IMR-90 (cell line): ENCODE measurements at places on chromosomes 3 and 15. TPM values are rescaled to one million over a fixed set of nuclear protein-coding genes. Genes with fewer than 3 reads are reported as not detected.

GRCh38 chr3:111820651-111821050 is 38.4 kb upstream of the PHLDB2 start:
- H3K27me3 ChIP-seq, result no peaks in the 10 kb centered on the region; the same call in 1 of the 2 replicates
- H3K36me3 ChIP-seq, result no peaks in the 10 kb centered on the region
- H3K27ac ChIP-seq, result no peak overlapping the region

DNA sequence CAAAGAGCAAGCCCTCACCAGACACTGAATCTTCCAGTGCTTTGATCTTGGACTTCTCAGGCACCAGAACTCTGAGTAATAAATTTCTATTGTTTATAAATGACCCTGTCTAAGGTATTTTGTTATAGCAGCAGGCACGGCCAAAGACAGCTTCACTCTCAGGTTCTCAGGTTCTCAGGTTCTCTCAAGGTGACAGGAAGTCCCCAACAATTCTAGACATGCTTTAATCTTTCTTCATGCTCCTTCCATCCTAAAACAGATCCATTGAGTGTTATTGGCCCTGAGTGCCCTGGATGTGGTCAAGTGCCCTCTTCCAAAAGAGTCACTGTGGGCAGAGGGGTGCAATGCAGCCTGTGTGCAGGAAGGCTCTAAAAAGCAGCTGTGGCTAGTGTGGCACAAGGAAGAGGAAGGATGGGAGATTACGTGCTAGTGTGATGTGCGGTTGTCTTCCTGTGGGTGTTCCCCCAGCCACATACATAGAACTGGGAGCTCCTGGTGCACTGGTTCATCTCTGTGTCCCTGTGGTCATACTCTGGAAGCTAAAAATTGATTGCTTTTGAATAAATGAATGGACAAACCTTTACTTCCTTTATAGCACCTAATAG is 11.0 kb upstream of the RAB7A start:
- no peak overlapping the region for H3K27ac ChIP-seq
- no peak for DNase-seq
- no peaks in the 10 kb centered on the region for H3K36me3 ChIP-seq
- H3K27me3 ChIP-seq, result peaks cover 16% of the 10 kb centered on the region

DNA sequence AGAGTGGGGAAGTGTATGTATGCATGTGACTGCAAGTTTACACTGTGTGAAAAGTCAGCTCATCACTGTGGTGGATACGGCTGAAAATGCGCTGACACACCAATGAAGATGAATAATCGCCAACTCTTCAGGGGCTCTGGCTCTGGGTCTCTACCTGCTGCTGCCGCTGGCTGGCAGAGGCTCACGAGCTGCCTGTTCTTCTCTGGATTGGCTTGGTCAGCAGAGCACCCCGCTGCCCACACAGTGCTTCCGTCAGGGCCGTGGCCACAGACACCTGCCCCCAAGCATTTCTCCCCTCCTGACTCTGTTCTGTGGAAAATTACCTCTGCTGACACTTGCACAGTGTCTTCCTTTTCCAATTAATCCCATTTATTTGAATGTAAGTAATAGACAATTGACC is 215.5 kb downstream of the GAP43 start:
- no peak overlapping the region for H3K27ac ChIP-seq
- no peaks in the 10 kb centered on the region for H3K27me3 ChIP-seq
- peaks cover 1% of the 10 kb centered on the region; the same call in 1 of the 2 replicates for H3K36me3 ChIP-seq
- DNase-seq, result no peak
- peaks cover 1% of the 10 kb centered on the region; the same call in 1 of the 2 replicates for H3K4me1 ChIP-seq

DNA sequence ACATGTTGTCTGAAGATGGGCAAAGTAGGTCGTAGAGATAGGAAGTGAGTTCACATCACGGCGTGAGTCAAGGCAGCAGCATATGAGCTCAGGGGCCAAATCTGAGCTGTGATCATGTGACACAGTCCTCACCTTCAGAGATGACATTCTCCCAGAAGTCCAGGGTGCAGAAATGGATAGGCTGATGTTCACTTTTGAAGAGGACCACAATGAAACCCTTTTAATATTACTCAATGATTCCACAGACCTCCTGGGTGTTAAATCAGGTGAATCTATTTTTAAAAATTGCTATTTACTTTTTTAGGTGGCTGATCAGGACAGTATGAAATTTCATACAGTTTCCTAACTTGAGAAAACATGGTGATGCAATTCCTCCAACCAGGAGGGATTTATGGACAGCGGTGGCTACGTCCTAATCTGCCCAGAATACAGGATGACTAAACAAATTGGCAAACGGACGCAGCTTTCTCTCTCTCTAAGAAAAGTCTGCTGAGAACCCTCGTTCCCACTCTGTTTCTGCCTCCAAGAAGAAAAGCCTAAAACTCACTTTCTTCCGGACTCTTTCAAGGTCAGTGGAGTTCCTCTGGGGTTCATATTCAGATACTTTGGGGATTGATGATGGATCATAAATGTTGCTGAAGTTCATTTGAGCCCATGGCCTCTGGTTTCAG is 34.4 kb downstream of the B3GNT5 start:
- H3K27ac ChIP-seq, result peak overlapping the region; percentile 40; the same call in 1 of the 2 replicates
- DNase-seq, result peak; percentile 93
- H3K4me1 ChIP-seq, result peaks cover 7% of the 10 kb centered on the region
- no peaks in the 10 kb centered on the region for H3K27me3 ChIP-seq
- no peaks in the 10 kb centered on the region for H3K36me3 ChIP-seq

Gene GHSR
- total RNA-seq, result not detected in 2 replicates

Gene ELL3
- total RNA-seq, result 1.6 and 1.7 TPM in 2 replicates

GRCh38 chr3:132659365-132660051 is at the start of gene ACAD11:
ACAD11 (minus strand) TSS chr3:132659809; CDS start chr3:132659751, 58 bp downstream.
- no peaks in the 10 kb centered on the region for H3K27me3 ChIP-seq
- H3K4me1 ChIP-seq, result peaks cover under 1% of the 10 kb centered on the region; the same call in 1 of the 2 replicates
- peak within 1 kb of the TSS; percentile 84 for H3K4me3 ChIP-seq
- H3K27ac ChIP-seq, result peak within 1 kb of the TSS; percentile 92

- H3K4me1 ChIP-seq, result no peaks in the 10 kb centered on the region; the same call in 1 of the 2 replicates
- no peak for DNase-seq
- H3K27me3 ChIP-seq, result peaks cover 18% of the 10 kb centered on the region
- H3K36me3 ChIP-seq, result no peaks in the 10 kb centered on the region
- H3K4me3 ChIP-seq, result no peak overlapping the region
Measured at GRCh38 chr15:79167776-79168175, 77.2 kb upstream of the RASGRF1 start.

Gene DZIP3
- total RNA-seq, result 9.9 and 11.7 TPM in 2 replicates

Gene ACP3
- 0.28 and 0.54 TPM in 2 replicates for total RNA-seq

Gene C3orf85
- not detected in 2 replicates for total RNA-seq

Gene GPR87
- total RNA-seq, result 0.28 and 0.36 TPM in 2 replicates

DNA sequence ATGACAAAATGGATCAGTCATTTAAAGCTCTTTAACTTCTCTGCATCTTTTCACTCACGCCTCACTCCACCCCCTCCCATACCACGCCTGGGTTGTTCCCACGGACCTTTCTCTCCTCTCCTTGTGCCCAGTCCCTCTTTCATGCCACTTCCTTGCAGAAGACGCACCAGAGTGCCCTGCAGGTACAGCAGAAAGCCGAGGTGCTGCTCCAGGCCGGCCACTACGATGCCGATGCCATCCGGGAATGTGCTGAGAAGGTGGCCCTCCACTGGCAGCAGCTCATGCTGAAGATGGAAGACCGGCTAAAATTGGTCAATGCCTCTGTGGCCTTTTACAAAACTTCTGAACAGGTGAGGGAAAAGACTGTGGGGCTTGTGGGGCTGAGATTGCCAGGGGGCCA is 296.1 kb upstream of the UMPS start:
- DNase-seq, result no peak
- no peaks in the 10 kb centered on the region for H3K27me3 ChIP-seq
- no peaks in the 10 kb centered on the region for H3K4me1 ChIP-seq
- no peak overlapping the region for H3K27ac ChIP-seq
- H3K4me3 ChIP-seq, result no peak overlapping the region

Gene TAGLN3
- 3.2 and 3.6 TPM in 2 replicates for total RNA-seq

DNA sequence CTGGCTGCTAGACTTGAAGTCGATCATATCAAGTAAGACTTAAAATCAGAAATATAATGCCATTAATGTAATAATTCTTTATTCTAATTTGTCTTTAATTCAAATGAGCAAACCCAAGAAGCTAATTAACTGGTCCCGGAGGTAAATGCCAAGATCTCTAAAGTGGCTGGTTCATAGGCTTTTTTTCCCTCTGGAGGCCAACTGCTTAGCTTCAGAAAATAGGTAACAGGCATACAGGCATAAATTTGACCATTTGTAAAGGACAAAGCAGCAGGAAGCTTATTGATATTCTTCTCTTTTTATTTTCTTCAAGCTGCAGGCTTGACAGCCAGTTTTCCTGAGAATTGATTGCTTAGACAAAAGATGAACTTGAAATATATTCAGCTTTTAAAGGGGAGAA is 158.6 kb upstream of the RAP2B start:
- H3K36me3 ChIP-seq, result no peaks in the 10 kb centered on the region
- no peak overlapping the region for H3K4me3 ChIP-seq
- no peak overlapping the region for H3K27ac ChIP-seq
- no peak for DNase-seq
- no peaks in the 10 kb centered on the region for H3K27me3 ChIP-seq

- peaks cover 9% of the 10 kb centered on the region for H3K4me1 ChIP-seq
- no peaks in the 10 kb centered on the region for H3K27me3 ChIP-seq
- peak; percentile 82 for DNase-seq
- no peak overlapping the region for H3K4me3 ChIP-seq
Measured at GRCh38 chr15:91521996-91522395, 331.5 kb upstream of the SLCO3A1 start.

DNA sequence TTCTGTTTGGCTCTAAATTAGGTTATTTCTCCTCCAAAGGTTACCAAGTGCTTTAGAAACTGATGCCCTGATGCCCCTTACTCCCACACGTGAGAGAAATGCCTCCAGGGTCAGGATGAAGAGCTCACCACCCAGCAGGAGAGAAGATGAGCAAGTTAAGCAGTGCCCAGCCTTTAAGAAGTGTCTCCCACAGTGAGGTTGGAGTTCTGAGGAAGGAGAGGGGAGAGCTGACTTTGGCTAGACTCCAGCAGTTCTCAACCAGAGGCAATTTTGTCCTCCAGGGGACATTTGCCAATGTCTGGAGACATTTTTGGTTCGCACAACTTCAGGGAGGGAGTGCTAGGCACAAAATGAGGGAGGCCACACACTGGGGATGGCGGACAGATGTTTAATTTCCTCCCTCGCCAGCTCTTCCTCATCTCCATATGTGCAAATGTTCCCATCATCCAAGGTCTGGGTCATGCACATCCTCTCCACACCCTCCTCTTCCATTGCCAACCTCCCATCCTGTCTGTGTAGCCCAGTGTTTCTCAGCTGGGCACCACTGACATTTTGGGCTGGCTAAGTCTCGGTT is 50.6 kb upstream of the SLC7A14 start:
- H3K4me1 ChIP-seq, result peaks cover 8% of the 10 kb centered on the region
- no peak for DNase-seq
- no peak overlapping the region for H3K27ac ChIP-seq
- no peaks in the 10 kb centered on the region for H3K36me3 ChIP-seq
- H3K27me3 ChIP-seq, result peaks cover 3% of the 10 kb centered on the region; the same call in 1 of the 2 replicates
- H3K4me3 ChIP-seq, result no peak overlapping the region

DNA sequence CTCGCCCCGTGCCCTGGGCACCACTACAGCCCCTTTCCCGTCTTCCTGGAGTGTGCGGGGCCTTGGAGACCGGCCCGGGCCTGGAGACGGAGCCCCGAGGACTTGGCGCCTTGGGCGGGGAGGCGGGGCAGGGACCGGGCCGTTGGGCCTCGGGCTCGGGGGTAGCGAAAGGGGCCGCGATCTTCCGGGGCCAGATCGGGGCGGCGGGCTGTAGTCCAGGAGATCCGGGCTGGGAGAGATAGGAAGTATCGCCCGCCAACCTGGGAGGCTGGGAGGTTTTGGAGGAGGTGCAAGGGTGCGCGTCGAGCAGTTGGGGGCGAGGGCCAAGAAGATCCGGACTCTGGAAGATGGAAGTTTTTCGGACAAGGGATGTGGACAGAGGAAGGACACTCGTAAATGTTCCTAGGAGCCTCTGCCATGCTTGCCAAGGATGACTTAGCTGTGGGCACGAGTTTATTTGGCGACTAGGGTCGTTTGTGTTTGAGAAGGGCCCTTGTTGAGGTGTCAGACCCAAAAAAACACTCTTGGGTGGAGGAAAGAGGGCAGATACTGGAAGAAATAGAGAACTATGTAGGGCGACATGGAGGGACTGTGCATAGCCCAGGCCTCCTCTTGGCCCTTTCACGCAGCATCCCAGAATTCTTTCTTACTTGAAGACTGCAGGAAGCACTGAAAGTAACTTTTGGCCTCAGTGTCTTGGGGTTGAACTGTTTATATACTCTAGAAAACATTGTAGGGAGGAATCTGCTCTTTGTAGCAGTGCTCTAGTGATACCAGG is 712 bp downstream of the RTF1 start:
- no peaks in the 10 kb centered on the region for H3K27me3 ChIP-seq
- peak overlapping the region; percentile 91 for H3K4me3 ChIP-seq
- peak overlapping the region; percentile 84 for H3K27ac ChIP-seq
- no peaks in the 10 kb centered on the region for H3K36me3 ChIP-seq

DNA sequence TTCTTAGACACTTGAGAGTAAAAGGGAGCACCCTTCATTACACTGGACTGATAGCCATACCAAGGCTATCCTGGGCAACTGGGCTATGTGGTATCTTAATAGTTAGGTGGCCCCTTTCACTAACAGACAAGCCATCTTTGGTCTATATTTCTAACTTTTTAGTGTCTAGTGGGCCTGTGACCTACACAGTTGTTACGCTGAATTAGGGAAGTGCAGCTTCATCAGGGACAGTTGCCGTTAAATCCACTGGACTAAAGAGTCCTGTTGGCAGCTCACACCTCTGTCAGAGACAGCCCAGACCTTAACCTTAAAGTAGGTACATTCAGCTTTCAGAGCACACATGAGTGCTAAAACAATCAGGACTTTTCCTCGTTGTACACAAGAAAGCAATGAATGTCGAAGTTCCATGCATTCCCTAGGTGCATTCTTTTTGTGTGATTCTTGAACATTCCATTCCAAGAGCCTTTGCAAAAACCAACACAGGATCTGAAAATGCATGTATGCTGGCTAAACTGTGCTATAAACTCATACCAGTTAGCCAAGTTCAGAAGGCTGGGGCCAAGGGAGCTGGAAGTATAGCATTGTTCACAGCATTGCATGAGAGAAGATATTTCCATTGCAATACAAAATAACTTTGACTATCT is 230.2 kb upstream of the EIF1B start:
- no peak overlapping the region; the same call in 1 of the 2 replicates for H3K27ac ChIP-seq
- H3K36me3 ChIP-seq, result no peaks in the 10 kb centered on the region
- peak; percentile 8 for DNase-seq
- no peaks in the 10 kb centered on the region for H3K4me1 ChIP-seq

DNA sequence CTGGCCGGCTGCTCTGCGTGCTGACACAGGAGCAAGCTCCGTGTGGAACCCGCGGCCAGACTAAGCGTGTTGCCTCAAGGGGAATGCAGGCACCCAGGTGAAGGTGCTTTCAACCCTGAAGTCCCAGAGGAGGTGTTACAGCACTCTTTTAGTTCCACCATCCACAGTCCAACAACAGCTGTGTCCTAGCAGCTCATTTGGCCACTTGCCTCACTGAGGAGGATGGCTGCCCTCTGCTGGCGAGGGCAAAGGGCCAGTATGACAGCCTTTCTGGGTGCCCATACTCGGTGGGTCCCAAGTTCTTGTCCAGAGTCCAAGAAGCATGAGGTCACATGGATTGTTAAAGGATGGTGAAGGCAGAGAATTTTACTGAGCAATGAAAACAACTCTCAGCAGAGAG is 87.8 kb downstream of the C3orf85 start:
- H3K27ac ChIP-seq, result no peak overlapping the region
- H3K36me3 ChIP-seq, result no peaks in the 10 kb centered on the region
- no peak overlapping the region for H3K4me3 ChIP-seq

Gene SLC22A14
- total RNA-seq, result under 0.01 TPM in 1 of 2 replicates, not detected in the other
